ENCODE measurements at places on chromosomes 3 and 15. TPM values are rescaled to one million over a fixed set of nuclear protein-coding genes. Genes with fewer than 3 reads are reported as not detected.

The CD200R1 gene
- 14.3 TPM for polyA plus RNA-seq

DNA sequence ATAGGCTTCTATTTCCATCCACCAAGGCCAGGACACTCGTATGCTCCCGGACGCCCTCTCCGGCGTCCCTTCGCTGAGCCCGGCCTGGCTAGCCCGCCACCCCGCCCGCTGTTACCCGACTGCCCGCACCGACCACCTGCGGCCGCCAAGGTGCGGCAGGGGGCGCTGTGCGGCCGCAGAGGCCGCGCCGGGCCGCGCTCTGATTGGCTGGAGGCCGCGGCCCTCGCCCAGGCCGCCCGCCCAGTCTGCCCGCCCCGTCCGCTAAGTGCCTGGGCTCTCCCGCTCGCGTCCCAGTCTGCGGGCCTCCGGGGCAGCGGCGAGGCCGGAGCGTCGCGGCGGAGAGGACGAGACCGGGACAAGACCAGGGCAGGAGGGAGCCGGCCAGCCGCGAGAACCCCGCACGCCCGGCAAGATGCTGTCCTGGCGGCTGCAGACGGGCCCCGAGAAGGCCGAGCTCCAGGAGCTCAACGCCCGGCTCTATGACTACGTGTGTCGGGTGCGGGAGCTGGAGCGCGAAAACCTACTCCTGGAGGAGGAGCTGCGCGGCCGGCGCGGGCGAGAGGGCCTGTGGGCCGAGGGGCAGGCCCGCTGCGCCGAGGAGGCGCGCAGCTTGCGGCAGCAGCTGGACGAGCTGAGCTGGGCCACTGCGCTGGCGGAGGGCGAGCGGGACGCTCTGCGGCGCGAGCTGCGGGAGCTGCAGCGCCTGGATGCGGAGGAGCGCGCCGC is at the start of gene SYNM:
SYNM (plus strand) TSS at position 293 of the 726 bp plus-strand sequence; CDS start at position 413, 120 bp downstream.
- H3K36me3 ChIP-seq, result no peaks in the 10 kb centered on the region
- H3K27me3 ChIP-seq, result peaks cover 4% of the 10 kb centered on the region
- peaks cover 10% of the 10 kb centered on the region for H3K4me1 ChIP-seq
- H3K27ac ChIP-seq, result peak within 1 kb of the TSS; percentile 47
- peak within 1 kb of the TSS; percentile 37 for H3K4me3 ChIP-seq

DNA sequence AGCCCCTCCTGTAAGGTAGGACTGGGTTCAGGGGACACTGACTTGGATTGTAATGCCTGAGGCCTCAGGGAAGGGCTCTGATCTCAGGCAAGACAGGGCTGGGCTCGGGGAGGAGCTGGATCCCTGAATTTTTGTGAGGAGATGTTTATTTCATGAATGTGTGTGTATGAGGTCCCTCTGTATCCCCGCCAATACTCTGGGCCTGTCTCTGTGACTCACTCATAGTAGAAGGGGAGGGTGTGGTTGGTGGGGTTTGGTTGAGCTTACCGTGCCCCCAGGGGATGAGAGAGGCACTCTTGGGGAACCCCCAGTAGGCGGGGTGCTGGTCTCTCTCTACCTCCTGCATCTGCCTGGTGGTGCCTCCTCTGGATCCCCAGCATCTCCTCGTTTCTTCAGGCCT is 28.1 kb downstream of the RPSA start:
- no peaks in the 10 kb centered on the region for H3K27me3 ChIP-seq
- H3K4me3 ChIP-seq, result no peak overlapping the region
- no peak overlapping the region for H3K27ac ChIP-seq
- H3K36me3 ChIP-seq, result no peaks in the 10 kb centered on the region

The PP2D1 gene
- polyA plus RNA-seq, result 0.46 TPM

The GPR176 gene
- not detected for polyA plus RNA-seq

- no peaks in the 10 kb centered on the region for H3K27me3 ChIP-seq
- H3K4me3 ChIP-seq, result no peak overlapping the region
- no peaks in the 10 kb centered on the region for H3K36me3 ChIP-seq
- H3K27ac ChIP-seq, result no peak overlapping the region
Observed at GRCh38 chr3:107824822-107825371, 265.9 kb downstream of the CD47 start.

GRCh38 chr3:172678068-172678467 is 32.8 kb downstream of the NCEH1 start:
- no peaks in the 10 kb centered on the region for H3K27me3 ChIP-seq
- no peak overlapping the region for H3K27ac ChIP-seq

GRCh38 chr3:26721047-26721446 is 98.5 kb downstream of the LRRC3B start:
- no peak overlapping the region for H3K27ac ChIP-seq
- no peak overlapping the region for H3K4me3 ChIP-seq
- DNase-seq, result no peak
- H3K36me3 ChIP-seq, result no peaks in the 10 kb centered on the region
- H3K4me1 ChIP-seq, result no peaks in the 10 kb centered on the region
- no peaks in the 10 kb centered on the region for H3K27me3 ChIP-seq

- H3K27me3 ChIP-seq, result no peaks in the 10 kb centered on the region
- no peaks in the 10 kb centered on the region for H3K4me1 ChIP-seq
- no peak overlapping the region for H3K4me3 ChIP-seq
Observed at GRCh38 chr3:53147151-53147902, 13.7 kb upstream of the PRKCD start.

- no peak overlapping the region for H3K27ac ChIP-seq
- DNase-seq, result no peak
- no peaks in the 10 kb centered on the region for H3K36me3 ChIP-seq
- no peaks in the 10 kb centered on the region for H3K4me1 ChIP-seq
- no peak overlapping the region for H3K4me3 ChIP-seq
Observed at GRCh38 chr3:152779653-152780052, 55.3 kb upstream of the P2RY1 start.

DNA sequence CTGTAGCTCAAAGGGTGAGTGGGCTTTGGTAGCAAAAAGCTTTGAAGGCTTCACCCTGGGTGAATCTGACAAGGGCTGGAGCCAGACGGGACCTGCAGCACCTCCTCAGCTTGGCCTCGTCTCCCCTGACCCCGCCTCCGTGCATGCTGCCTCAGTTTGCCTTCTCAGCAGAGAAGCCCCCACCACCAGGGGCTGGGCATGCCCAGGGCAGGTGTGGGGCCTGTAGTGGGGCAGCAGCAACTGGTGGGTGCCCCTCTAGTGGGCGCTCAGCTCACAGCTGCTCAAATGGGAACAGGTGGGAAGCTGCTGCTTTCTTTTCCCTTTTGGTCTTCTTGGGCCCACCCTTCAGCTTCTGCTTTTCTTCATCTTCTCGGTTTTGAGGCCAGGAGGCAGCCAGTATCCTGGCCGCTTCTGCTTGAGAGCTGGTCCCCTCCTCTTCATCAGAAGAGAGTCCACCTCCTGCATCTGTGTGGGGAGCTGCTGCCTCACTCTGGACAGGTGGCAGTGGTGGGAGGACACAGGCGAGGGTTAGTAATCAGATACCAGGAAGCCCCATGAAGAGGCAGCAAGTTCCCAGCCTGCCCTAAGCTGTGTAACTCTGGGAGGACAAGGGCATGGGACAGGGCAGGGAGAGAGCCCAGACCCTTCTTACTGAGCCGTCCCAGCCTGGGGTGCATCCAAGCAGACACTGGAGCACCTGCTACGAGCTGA is 21.0 kb downstream of the TMEM43 start:
- H3K36me3 ChIP-seq, result peaks cover 14% of the 10 kb centered on the region
- no peak for DNase-seq
- H3K4me3 ChIP-seq, result no peak overlapping the region
- H3K27me3 ChIP-seq, result no peaks in the 10 kb centered on the region

- no peaks in the 10 kb centered on the region for H3K4me1 ChIP-seq
- DNase-seq, result no peak
- H3K4me3 ChIP-seq, result no peak overlapping the region
- H3K27me3 ChIP-seq, result no peaks in the 10 kb centered on the region
- H3K27ac ChIP-seq, result no peak overlapping the region
- H3K36me3 ChIP-seq, result peaks cover 13% of the 10 kb centered on the region
Observed at GRCh38 chr3:33131331-33132018, 17.7 kb downstream of the CRTAP start.

DNA sequence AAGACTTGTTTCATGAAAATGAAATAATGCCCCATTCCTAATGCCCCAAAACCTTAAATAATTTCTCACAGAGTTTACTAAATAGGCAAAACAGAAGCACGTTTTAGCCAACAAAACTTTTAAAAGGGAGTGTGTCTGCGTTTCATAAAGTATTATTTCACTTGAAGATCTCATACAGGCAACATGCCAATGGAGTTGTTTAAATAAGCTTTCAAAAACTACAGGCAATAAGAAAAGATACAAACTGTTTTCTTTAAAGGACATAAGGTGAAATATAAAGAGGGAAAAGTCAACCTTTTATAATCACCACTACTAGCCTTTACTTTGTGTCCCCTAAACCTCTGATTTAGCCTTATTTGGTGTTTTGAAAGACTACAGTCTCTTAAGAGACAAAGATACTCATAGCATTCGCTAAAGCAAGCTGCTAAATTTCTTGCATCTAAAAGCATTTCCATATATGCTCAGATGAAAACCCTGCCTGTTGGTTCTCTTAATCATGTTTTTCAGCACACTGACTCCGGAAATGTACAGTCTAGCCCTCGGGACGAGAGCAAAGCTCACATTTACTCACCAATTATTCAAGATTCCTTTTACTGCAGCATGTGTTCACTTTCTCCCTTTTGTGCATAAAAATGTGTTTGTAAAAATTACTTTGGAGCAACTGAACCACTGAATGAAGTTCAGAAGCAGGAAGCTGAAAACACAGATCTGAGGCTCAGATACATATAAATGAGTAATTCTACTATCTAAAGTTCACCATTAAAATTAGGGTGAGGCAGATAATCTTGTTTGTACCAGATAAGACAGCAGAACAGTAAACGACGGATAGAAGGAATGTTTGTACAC is 119.0 kb downstream of the GOLIM4 start:
- DNase-seq, result no peak
- H3K27me3 ChIP-seq, result no peaks in the 10 kb centered on the region
- H3K4me1 ChIP-seq, result no peaks in the 10 kb centered on the region

DNA sequence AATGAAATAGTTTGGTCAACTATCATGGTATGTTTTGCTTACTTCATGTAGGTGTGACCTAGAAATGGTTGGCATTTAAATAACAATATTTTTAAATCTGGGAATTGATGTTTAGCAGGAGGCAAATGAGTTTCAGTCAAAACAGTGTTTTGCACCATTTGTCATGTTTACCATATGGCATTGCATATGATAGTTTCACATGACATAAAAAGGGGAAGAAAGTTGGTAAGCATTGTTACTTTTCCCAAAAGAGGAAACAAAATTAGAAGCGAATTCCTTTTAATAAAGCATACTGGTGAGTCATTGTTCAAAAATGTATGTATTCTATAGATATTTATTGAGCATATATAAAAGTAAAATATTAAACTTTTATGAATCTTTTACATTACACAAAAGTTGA is 2.3 kb downstream of the RNF13 start:
- no peak overlapping the region for H3K27ac ChIP-seq
- no peak overlapping the region for H3K4me3 ChIP-seq
- H3K27me3 ChIP-seq, result no peaks in the 10 kb centered on the region
- H3K4me1 ChIP-seq, result peaks cover 37% of the 10 kb centered on the region
- no peak for DNase-seq

The ALDH1A3 gene
- polyA plus RNA-seq, result not detected

DNA sequence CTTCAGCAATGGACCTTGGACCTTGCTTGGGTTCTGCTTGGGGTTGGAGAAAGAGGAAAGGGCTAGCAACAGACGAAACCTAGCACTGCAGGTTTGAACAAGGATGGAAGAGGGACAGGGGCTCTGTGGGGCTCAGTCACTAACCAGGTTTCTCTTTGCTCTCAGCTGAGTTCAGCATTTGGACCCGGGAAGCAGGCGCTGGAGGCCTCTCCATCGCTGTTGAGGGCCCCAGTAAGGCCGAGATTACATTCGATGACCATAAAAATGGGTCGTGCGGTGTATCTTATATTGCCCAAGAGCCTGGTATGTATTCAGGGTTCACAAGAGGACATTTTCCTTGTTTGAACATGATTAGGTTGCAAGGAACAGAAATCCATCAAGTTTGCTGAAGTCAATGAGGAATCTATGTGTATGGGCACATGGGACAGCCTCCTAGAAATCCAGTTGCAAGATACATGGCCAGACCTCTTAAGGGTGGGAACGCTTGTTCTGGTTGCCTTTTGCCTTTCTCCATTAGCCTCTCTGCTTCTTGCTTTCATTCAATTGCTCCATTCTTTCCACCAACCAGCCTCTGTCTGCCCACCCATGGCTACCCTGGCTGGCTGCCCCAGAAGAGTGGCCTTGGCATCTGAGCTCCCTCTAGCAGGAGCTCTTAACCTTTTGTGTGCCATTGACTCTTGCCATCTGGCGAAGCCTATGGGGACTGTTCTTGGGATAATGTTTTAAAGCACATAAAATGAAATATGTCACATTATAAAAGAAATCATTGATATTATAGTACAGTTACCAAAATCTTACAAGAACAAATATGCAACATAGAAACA is 55.9 kb downstream of the DNASE1L3 start:
- H3K4me3 ChIP-seq, result no peak overlapping the region
- no peak for DNase-seq
- H3K27ac ChIP-seq, result no peak overlapping the region
- peaks cover 21% of the 10 kb centered on the region for H3K36me3 ChIP-seq
- H3K4me1 ChIP-seq, result no peaks in the 10 kb centered on the region
- no peaks in the 10 kb centered on the region for H3K27me3 ChIP-seq

GRCh38 chr15:66934868-66935520 is 130.4 kb upstream of the SMAD3 start:
- no peaks in the 10 kb centered on the region for H3K4me1 ChIP-seq
- H3K27me3 ChIP-seq, result no peaks in the 10 kb centered on the region
- H3K36me3 ChIP-seq, result no peaks in the 10 kb centered on the region
- no peak for DNase-seq
- H3K4me3 ChIP-seq, result no peak overlapping the region

- no peaks in the 10 kb centered on the region for H3K27me3 ChIP-seq
- no peak for DNase-seq
- H3K4me1 ChIP-seq, result peaks cover 21% of the 10 kb centered on the region
- no peaks in the 10 kb centered on the region for H3K36me3 ChIP-seq
- H3K4me3 ChIP-seq, result no peak overlapping the region
Observed at GRCh38 chr3:58006661-58007060, 1.6 kb upstream of the FLNB start.

DNA sequence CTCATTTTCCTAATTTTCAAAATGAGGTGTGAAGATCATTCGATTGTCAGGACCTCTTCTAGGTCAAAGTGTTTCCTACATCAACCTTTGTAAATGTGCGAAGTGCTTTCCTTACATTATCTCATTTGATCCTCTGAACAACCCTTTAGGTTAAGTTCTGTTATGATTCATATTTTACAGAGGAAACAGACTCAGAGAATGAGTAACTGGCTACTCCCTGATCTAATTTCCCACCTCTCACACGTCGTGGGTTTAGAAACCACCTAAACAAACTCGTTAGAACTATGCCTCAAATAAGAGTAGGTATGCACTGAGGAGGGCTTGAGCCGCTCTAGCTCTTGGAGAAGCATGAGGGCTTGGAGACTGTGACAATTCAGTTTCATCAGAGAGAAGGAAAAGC is 148.6 kb downstream of the CD47 start:
- no peak overlapping the region for H3K4me3 ChIP-seq
- peaks cover 10% of the 10 kb centered on the region for H3K4me1 ChIP-seq
- H3K27me3 ChIP-seq, result no peaks in the 10 kb centered on the region
- no peaks in the 10 kb centered on the region for H3K36me3 ChIP-seq
- H3K27ac ChIP-seq, result no peak overlapping the region

DNA sequence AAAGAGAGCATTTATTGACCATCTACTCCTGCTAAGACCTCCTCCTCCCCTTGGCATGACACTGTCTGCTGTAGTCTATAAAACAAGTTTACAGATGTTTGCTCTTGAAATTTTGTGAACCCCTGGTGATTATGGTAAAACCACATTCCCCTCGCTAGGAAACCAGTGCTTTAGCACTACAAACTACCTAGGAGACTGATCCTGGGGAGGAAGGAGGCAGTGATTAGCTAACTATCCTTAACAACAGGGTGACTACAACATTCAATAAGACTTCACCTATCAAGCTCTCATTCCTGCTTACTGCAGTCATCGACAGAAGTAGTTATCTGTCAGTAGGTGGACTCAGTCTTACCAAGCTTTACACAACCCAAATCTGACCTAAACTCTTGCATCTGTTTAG is 371.3 kb downstream of the TUSC7 start:
- DNase-seq, result no peak
- H3K27me3 ChIP-seq, result no peaks in the 10 kb centered on the region
- H3K36me3 ChIP-seq, result no peaks in the 10 kb centered on the region
- no peak overlapping the region for H3K4me3 ChIP-seq
- no peak overlapping the region for H3K27ac ChIP-seq
- H3K4me1 ChIP-seq, result no peaks in the 10 kb centered on the region
